ENCODE measurements at places on chromosomes 1 and 21.

DNA sequence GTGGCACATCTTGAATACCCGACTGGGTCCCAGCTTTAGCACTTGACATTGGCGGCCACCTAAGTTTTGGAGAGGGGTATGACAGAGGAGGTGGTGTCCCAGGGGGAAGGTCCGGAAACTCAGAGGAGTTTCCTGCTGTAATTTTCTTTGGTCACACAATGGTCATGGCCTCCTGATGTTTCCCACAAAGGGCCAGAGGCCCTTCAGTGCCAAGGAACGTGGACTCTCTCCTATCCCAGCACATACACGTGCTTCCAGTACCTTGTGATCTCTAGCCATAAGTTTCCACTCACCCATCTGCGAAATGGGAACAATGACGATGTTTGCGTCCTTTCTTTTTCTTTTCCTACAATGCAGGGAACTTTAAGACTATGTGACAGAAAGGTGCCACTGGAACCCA lies 13.2 kb downstream of the CAPN2 start:
- no peak for DNase-seq

- no peak for DNase-seq
Measured at GRCh38 chr1:100881687-100882086, 13.0 kb downstream of the EXTL2 start.

GRCh38 chr1:234737967-234738314 lies 128.0 kb upstream of the IRF2BP2 start:
- DNase-seq = no peak

DNA sequence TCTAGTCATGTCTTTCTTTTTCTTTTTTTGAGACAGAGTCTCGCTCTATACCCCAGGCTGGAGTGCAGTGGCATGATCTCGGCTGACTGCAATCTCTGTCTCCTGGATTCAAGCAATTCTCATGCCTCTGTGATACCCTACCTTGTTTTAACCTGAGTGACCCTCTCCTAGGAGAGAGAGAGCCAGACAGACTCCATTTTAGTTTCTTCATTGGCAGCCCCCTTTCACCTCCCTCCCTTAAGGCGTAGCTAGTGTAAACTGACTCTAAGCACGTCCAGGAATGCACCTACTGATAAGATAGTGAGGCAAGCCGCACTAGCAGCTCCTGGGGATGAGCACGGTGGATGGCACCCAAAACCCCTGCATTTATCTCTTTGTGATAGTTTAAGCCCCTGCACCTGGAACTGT lies 5.2 kb upstream of the PKNOX1 start:
- no peak for DNase-seq

DNA sequence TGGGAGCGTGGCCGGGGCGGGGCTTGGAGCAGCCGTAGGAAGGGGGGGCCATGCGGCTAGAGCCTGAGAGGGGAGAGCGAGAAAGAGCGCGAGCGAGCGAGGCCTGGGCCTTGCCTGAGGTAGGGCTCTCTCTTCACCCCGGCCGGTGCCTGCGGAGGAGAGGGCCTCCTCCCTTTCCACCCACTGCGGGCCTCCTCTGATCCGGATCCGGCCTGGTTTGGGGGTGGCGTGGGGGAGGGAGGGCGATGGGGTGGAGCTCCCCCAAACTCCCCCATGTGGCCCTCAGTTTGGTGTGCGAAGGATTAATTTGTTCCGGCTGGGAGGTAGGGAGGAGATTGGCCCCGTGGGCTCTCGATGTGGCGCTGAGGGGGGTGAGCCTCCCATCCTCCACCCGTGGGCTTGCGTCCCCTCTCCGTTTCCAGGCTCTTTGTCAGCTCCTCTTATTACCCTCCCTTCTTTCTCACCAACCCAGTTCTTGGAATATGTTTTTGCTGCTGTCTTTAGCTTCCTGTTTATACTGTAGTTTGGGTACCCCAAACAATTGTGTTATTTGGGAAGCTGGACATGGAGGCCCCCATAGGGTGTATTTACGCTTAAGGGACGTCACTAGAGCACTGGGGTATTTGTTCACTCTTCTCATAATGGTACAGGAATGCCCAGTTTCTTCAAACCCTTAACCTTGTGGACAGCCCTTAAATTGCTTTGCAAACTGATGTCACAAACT lies 685 bp downstream of the UBAP2L start:
- peak; percentile 67 for DNase-seq

DNA sequence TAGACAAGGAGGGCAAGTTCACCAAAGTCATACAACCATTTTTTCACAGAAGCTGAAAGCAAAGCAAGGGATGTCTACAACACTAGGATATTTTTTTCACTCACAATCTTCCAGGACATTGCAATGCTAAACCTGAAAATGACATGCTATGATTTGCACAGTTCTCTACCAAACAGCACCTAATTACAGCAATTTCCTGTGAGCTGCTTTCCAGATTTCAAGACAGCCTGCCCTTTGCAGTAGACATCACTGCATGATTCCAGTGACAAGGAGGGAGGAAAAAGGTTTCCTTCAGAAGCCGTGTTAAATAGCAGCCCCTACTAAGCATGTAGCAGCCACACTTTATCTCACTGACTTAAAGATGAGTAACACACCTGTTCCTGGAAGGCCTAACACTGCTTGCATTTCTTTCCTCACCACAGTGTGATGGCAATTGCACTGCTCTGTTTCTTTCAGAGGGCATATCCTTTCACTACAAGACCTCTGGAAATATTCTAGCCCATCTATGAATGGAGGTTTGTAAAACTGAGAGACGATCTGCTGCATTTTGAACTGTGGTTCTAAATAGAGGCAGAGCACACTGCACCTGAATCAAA lies 97.1 kb downstream of the DUSP10 start:
- DNase-seq = no peak

DNA sequence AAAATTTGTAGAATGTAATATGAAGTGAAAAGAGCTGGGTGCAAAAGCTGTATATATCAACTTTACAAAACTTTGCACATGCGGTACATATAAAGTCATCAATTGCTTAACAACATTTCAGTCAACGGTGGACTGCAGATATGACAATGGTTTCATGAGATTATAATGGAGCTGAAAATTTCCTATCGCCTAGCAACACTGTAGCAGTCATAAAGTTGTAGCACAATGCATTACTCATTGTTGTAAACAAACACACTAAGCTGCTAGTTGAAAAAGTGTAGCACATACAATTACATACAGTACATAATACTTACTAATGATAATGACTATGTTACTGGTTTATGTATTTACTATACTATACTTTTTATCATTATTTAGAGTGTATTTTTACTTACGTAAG lies 64.0 kb downstream of the RGS7 start:
- DNase-seq = no peak

- DNase-seq = no peak
Measured at GRCh38 chr1:11568687-11569086, 85.5 kb downstream of the FBXO2 start.

GRCh38 chr1:56820755-56821461 lies 1.7 kb upstream of the FYB2 start:
- DNase-seq = peak; percentile 17

- DNase-seq = no peak
Measured at GRCh38 chr1:59484096-59484495, 187.2 kb downstream of the FGGY start.

DNA sequence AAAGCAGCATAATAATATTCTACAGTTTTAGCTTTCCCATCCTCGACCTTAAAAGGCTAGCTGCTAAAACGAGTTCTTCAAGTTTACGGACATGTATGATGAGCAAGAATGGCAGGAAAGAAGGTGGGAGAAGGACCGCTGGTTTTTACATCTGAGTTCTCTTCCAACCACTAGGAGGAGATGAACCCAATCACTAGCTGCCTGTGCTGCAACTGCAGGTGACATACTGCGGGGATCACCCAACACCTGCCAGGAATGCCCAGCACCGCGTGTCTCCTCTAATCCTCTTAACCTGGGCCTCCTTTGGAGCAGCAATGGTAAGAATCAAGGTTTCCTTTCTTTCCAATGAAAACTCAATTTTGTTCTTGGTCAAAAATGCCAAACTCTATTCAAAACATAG lies 23.5 kb downstream of the TOR3A start:
- no peak for DNase-seq

DNA sequence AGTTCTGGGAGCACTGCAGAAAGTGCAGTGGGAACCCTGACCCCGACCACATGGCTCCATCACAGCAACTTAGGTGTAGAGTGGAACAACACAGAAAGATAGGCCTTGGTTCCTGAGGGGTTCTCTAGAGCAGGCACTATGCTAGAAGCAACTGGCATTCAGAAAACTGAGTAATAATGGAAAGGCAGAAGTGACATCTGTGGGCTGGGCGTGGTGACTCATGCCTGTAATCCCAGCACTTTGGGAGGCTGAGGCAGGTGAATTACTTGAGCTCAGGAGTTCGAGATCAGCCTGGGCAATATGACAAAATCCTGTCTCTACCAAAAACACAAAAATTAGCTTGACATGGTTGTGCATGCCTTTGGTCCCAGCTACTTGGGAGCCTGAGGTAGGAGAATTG lies 5.3 kb downstream of the MRPS15 start:
- DNase-seq = peak; percentile 35

DNA sequence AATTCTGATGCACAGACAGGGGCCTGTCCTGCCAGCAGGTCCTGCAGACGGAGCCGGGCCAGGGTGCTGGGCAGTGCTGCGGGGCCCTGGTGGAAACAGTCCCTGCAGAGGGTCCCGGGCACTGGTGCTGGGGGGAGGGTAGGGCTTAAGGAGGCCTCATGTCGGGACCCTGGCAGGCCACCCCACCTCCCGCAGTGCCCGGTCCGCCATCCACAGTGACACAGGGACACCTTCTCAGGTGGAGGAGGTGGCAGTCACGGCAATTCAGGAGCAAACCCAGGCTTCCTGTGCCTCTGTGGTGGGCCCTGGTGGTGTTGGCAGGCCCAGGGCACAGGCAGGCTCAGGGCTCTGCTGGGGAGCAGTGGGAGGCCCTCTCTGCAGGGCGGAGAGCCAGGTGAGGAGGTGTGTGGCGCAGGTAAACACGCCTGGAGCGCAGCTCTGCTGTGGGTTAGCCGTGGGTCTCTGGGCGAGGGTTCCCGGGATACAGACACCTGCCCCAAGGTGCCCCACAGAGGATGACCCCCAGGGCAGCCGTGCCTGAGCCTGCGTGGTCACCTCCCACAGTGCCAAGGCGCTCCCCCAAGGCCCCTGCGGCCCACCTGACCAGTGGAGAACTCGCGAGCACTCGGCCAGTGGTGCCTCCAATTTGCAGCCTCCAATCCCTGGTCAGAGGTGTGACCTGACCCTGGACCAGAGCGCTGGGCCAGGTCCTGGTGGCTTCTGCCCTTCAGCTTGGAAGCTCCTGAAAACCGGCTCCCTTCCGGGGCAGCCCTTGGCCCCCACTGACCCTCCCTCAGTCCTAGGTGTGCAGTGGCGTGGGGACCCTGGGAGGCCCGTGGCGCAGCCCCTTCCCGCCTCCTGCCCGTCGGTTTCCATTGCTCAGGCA lies 19.2 kb downstream of the COL18A1 start:
- no peak for DNase-seq

DNA sequence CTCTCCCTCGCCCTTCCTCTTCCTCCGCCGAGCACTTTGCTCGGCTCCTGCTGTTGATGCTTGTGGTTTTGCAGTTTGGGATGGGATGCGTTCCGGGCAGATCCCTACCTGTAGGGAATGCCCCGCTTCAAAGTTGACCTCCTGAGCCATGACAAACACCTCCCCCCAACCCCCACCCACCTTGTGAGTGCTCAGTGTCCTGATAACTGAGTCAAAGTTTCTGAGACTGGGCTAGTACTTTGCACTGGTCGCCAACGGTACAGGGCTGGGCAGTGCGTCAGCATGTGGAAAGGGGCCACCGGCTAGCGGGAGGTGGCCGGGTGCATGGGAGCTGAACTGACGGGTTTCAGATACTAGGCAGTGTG lies 771 bp downstream of the RABGAP1L start:
- no peak for DNase-seq

DNA sequence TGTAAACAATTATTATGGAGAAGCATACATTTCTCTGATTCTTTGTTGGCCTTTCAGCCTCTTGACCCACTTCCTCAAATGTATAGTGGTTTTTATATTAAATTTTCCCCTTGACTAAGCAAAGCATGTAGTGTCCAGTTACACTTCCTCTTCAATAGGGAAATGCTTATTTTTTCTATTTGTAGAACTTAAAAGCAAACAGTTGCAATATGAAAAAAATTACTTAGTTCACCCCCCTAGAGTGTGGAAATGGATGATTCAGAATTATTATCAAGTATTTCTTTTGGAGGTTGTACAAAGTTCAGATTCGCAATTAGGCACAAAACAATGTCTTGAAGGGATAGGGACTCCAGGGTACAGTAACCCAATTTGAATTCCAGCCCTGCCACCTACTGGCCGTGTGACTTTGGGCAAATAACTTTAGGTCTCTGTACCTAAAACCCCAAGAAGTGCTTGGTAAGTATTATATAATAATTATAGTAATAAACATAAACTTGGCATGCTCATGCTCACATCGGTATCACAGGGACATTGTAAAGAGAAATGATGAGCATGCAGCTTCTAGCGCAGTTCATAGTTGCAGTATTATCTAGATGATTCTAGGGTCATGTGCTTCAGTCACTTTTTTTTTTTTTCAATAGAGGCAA lies 28.6 kb upstream of the IFNGR2 start:
- DNase-seq = peak; percentile 48

DNA sequence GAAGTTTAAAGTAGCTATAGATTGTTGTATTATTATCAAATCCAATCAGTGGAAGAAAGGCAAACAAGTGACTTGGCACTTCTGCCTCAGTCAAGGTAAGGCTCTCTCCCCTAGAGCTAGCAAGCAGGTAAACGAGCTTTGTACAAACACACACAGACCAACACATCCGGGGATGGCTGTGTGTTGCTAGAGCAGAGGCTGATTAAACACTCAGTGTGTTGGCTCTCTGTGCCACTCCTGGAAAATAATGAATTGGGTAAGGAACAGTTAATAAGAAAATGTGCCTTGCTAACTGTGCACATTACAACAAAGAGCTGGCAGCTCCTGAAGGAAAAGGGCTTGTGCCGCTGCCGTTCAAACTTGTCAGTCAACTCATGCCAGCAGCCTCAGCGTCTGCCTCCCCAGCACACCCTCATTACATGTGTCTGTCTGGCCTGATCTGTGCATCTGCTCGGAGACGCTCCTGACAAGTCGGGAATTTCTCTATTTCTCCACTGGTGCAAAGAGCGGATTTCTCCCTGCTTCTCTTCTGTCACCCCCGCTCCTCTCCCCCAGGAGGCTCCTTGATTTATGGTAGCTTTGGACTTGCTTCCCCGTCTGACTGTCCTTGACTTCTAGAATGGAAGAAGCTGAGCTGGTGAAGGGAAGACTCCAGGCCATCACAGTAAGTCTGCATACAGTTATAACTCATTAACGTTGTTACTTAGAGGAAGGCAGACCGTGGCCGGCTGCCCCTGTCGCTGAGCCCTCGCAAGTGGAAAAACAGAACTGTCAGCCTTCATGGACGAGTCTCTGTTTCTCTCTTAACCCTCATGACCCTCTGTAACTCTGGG lies at the start of gene PALMD:
TSS of gene PALMD (plus strand) at position 415 of the 833 bp plus-strand sequence. CDS start at position 620, 205 bp downstream.
- DNase-seq = no peak

- no peak for DNase-seq
Measured at GRCh38 chr1:223210788-223211120, 67.7 kb upstream of the TLR5 start.

DNA sequence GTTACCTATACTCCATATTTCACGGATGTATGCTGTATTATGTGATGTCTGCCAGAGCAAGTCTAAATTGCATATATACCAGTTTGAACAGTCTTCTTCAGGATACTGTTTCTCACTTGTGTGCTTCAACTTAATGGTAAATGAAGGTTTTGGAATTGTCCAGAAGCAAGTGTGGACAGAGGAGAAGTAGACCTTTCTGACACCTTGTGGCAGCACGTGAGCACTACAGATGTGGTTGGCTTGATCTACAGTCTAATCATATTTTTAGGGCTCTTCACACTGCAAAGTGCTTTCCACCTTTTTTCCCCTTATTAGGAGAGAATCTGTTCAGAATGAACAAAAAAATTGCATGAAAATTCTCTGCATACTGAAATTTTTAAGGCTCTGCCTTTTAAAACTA lies 10.9 kb downstream of the MORC3 start:
- peak; percentile 29 for DNase-seq

GRCh38 chr1:16245476-16246196 lies 8.7 kb upstream of the CPLANE2 start:
- DNase-seq = no peak

Measured in CD4-positive, alpha-beta T cell (primary cell).